Glomerular endothelial cell (primary cell): ENCODE measurements at places on chromosomes 7 and 10. TPM values are rescaled to one million over a fixed set of nuclear protein-coding genes. Genes with fewer than 3 reads are reported as not detected.

DNA sequence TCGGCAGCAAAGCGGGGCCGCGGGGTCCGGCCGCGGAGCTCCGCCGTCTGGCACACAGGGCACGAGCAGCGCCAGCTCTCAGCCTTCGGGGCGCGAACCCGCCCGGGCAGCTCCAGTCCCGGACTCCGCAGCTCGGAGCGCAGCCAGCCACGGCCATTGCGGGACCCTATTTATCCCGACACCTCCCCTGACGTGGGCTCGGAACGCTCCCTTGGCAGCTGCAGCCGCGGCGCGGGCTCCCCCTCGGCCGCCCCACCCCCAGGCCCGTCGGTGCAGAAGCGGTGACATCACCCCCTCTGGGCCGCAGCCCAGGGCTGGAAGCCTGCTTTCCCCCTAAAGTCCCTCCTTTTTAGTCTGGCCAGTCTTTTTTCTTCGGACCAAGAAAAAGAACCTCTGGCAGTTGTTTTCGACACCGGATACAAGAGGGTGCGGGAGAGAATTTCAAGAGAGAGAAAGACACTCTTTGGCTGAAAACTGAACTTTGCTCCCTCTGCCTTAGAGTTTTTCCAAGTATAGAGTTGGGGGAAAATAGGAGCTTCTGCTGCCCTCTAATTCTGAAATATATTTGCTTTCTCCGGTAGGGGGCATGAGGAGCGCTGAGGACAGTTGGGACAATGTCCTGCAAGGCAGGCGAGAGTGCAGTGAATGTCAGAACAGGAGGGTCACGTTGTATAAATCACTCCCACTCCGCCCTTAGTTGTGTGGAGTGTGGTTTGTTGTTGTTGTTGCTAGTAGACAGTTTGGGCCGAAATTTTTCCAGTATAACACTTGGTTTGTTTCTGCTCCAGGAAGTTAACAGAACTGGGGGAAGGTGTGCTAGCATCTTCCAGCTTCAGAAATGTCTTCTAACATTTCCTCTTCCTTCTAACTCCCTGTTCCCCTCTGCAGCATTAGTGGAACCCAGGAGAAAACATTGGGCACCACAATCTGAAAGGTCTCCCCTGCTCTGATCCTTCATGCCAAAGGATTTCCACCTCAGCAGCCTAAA lies at the start of gene SFRP4:
Gene SFRP4 (minus strand): TSS at position 145 of the 988 bp plus-strand sequence. CDS start 280 bp downstream, outside the sequence.
- peak; percentile 25 for DNase-seq

- DNase-seq, result no peak
Observed at GRCh38 chr7:101564778-101565211, 64.3 kb downstream of the MYL10 start.

DNA sequence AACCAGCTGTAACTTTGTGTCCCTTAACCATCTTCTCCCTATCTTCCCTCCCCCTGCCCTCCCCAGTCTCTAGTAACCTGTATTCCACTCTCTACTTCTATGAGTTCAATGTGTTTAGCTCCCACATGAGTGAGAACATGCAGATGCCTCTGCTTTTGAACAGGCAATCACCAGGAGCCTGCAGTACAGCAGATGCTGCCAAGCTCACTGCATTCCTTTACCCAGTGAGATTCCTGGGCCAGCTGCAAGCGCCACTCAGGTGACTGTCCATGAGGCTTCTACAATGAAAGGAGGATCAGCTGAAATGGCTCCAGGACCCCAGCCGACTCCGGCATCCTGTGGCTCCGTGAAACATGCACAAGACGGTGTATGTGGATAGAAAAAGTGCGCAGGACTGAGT lies 15.7 kb downstream of the GRID1 start:
- no peak for DNase-seq

GRCh38 chr7:6228361-6229229 lies 43.8 kb downstream of the CYTH3 start:
- DNase-seq, result no peak

DNA sequence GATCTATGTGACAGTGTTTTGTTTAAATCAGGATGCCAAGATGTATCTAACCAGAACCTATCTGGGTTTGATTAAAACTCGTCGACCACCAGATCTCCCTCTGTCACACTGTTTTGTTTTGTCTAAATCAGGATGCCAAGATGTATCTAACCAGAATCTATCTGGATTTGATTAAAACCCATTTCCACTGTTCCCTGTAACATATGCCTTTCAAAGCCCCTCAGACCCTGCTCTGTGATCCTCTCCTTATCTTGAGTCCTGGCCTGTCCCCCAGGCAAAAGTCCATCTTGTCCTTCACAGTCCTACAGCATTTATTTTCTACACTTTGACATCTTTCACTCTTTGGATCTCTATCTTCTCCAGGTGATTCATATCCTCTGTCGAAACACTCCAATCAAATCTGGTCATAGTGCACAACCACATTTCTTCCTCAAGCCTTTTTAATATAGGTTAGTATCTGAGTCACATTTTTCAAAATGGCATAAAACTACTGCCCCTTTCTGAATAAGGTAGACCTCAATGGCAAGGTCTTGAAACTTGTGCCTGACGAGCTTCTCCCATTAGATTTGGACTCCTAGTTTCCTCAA lies 32.5 kb downstream of the ERLIN1 start:
- no peak for DNase-seq

GRCh38 chr7:89123871-89124270 lies 328.3 kb upstream of the TEX47 start:
- no peak for DNase-seq

DNA sequence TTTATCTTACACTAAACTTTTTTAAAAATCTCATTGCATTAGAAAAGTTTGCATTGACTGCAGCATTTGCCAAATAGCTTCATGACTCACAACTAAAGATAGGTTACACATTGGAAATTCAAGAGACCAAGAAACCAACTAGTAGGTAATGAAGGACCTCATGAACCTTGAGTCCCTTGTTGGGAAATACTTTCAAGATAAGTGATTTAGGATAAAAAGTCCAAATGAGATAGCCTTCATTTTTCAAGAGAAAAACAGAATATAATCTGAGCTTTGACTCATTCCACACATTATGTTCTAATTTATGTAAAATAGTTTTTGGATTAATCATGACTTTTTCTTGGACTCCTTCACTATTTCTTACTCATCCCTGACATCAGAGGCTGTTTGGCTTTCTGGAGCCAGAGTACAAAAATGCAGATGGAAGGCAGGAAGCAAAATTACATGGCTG lies 13.1 kb upstream of the LIPF start:
- no peak for DNase-seq

DNA sequence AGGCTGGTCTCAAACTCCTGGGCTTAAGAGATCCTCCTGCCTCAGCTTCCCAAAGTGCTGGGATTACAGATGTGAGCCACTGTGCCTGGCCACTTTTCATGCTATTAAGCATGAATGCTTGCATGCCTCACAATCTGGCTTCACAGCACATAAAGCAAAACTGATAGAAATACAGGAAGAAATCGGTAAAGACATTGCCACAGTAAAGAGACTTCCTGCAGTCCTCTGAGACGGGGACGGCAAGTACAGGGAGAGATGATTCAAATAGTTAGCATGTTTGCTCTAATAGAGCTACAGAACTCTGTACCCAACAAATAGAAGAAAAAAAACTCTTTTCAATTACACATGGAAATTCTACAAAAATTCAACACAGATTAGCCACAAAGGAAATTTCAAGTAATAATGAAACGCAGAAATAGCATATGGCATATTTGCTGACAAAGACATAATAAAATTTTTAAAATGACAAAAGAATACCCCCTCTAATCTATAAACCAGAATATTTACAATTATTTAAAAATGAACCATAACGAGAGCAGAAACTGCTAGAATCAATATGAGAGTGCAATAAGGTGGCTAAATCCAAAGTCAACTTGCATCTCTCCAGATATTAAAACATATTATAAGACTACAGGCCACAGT lies 32.3 kb downstream of the CARD11 start:
- no peak for DNase-seq

The CALHM3 gene
- not detected in 2 replicates for total RNA-seq

The TMEM209 gene
- 6.7 and 9.2 TPM in 2 replicates for total RNA-seq

The FLNC gene
- total RNA-seq, result 131 and 170 TPM in 2 replicates

The PRSS37 gene
- not detected in 2 replicates for total RNA-seq

The BTRC gene
- total RNA-seq, result 13.8 and 18.8 TPM in 2 replicates

The KMT2E gene
- total RNA-seq, result 36.3 and 68.5 TPM in 2 replicates
